Foreskin fibroblast (primary cell): ENCODE measurements at places on chromosomes 7 and 10.

- DNase-seq = no peak
These were observed 209.0 kb upstream of the FZD1 start for GRCh38 chr7:91055219-91055618.

GRCh38 chr10:72625608-72626443 is at the start of gene MICU1:
Gene MICU1 (minus strand): TSS chr10:72626079. CDS start chr10:72566793, 59,286 bp downstream.
- peak; percentile 98 for DNase-seq

DNA sequence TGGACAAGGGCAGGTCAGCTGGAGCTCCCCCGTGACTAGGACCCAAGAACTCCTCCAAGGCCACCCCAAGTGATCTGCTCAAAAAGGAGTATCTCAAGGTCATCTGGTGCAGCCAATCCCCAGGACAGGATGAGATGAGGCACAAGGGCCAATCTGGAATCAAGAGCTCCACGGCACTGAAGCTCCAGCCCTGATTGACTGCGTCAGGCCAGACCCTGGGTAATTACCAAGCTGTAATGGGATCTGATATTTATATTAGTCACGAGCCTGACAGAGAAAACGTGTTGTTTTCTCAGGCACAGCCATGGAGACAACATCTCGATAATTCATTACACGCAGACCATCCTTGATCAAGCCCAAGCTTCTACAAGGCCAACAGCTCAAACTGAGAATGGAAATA is 4.2 kb downstream of the KCNMA1 start:
- no peak for DNase-seq

- DNase-seq = no peak
These were observed 201.7 kb downstream of the PLXDC2 start for GRCh38 chr10:20017961-20018360.

DNA sequence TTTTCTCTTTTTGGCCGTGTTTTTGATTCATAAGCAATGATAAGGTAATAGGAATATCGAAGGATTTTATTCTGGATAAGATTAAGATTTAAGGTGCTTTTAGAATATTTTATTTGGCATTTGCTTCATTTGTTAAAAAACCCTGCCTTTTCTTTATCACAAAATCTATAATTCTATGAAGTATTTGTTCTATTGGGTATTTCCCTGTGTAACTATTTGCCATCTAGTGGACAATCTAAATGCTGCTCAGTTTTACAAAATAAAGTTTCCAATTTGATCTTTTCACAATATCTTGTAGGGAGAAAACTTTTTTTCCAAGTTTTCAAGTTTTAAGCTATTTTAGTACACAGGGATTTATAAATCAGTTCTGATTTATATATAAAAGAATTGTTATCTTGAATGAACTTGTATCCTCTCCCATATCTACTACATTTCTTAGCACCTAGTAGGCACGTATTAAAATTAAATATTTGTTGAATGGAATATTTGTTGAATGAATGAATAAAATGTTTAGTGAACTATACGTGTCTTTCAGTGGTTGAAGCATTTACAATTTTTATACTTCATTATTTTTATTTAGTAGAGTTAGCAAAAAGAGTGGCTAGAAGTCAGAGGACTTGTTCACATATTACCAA is 26.5 kb downstream of the ANKRD7 start:
- DNase-seq = no peak

DNA sequence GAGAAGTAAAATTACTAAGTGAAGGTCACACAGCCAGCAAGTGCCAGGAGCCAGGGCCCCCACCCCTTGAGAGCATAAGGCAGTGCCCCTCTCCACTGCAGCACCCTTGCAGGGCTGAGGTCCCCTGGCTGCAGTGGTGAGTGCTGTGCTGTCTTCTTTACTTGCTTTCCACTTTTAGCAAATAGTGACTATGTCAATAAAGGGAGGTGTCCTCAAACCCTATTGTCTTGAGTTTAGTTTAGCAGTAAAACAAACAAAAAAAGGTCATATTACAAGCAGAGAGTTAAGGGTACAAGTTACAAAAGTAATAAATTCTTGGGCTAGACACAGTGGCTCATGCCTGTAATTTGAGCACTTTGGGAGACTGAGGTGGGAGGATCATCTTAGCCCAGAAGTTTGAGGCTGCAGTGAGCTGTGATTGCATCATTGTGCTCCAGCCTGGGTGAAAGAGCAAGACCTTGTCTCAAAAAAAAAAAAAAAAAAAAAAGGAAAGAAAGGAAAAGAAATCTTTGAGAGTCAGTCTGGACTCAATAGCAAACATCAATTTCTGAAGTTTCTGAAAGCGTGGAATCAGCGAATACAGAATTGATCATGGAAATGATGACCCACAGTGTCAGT is 39.0 kb upstream of the KIF5B start:
- DNase-seq = no peak
